NCI-H1930 (cell line): ENCODE measurements at places on chromosomes 2 and 18.

DNA sequence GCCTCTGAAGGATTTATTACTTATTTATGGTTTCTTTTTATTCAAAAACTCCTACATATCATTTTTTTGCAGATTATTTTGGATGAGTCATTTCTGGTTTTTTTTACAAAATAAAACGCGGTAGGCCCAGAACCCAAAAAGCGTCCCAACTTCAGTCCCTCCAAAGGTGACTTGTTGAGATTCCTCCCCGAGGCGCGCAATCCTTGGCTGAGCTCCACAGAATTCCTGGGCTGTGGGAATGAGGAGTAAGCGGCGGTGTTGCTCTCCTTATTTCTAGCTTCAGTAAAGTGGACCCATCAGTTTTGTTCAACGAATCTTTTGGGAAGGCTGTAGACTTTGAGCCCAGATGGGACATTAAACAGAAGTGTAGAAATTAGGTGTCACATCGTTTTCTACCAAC is 67.0 kb upstream of the RMP24 start:
- DNase-seq, result no peak

DNA sequence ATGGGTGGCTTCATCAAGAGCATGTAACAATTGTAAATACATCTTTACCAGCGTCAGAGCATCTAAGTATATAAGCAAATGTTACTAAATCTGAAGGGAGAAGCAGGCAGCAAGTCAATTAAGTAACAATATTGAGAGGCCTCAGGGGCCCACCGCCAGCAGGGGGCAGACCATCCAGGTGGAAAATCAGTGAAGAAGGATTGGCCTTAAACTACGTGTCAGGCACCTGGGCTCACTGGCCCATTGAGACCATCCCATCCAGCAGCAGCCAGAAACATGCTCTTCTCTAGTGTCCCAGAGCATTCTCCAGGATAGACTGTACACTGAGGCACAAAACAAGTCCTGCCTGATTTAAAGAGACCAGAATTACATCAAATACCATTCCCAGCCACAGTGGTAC is 96.2 kb upstream of the SNTG2 start:
- DNase-seq, result no peak

GRCh38 chr2:172861656-172862476 is 126.2 kb downstream of the RAPGEF4 start:
- no peak for DNase-seq

DNA sequence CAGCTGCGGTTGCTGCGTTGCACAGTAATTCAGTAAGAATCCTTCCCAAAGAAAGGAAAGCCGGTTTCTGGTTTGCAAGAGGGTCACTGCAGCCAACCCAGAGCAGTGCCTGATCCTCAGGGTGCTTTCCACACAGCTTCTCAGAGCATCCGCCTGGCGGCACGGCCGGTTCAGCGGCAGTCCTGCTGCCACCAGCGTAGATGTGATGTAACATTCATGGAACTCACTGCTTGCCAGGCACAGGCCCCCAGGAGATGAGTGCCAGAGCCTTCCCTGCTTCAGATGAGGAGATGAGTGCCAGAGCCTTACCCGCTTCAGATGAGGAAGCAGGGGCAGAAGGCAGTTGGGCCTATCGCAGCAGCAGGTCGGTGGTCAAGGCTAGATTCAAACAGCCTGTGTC is 230.2 kb downstream of the GBX2 start:
- DNase-seq, result no peak

DNA sequence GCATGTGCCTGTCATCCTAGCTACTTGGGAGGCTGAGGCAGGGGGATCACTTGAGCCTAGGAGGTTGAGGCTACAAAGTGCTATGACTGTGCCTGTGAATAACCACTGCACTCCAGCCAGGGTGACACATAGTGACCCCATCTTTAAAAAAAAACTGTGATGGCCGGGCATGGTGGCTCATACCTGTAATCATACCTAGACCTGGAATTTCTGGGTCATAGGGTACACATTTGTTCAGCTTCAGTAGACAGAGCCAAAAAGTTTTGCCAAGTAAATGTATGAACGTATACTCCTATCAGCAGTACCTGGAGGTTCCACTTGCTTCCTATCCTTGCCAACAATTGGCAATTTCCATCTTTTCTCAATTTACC is 6.4 kb upstream of the IGFBP2 start:
- no peak for DNase-seq

GRCh38 chr2:38244301-38244700 is 132.8 kb downstream of the ATL2 start:
- no peak for DNase-seq

DNA sequence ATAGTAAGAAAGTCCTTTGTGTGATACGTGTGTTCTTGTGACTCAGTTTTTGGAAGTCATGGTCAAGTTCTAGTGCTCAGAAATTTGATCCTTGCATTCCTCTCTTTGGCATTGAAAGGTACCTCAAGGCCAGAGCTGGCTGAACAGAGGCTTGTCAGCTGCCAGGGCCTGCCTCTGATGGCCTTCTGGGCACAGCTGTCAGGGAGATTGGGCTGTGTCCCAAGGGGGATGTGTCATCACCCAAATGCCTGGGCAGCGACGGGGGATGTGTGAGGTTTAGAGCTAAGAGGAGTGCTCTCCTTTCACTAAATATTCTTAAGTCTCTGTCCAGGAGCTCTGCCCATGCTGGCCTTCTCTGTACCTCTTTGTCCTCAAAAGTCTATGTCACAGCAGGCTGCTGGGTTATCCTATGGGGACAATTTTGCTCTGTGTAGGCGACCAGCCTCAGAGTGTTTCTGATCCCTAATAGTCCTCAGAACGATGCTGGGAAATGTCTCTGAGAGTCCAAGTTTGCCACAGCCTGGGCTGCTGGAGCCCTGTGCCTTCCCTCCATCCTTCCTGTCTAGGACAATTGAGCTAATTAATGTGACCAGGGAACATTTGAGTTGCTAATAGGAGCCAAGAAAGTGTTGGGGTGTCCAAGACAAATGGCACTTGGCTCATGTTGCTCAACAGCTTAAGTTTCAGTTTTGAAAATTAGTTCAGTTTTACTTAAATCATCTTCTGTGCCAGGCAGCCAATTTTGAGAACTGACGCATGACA is 115.4 kb upstream of the ZNF521 start:
- no peak for DNase-seq

DNA sequence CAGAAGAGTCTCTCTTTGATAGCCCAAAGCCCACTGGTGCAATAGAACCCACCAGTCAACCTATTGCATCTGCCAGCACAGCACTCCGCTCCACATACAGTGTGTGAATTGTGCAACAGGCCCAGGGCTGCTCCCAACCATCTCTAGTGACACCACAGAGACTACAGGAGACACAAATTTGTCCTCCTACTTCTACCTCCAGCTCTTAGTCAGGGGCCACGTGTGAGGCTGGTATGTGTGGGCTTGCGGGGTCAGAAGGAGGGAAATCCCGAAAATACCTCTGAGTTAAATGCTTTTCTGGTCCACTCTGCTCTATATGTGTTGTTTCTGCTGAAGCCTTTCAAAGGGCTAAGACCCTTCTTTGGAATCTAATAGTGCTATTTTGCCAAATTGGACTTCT is 18.0 kb downstream of the DGUOK start:
- no peak for DNase-seq

GRCh38 chr2:109322641-109323040 is 193.6 kb downstream of the SH3RF3 start:
- DNase-seq, result no peak

DNA sequence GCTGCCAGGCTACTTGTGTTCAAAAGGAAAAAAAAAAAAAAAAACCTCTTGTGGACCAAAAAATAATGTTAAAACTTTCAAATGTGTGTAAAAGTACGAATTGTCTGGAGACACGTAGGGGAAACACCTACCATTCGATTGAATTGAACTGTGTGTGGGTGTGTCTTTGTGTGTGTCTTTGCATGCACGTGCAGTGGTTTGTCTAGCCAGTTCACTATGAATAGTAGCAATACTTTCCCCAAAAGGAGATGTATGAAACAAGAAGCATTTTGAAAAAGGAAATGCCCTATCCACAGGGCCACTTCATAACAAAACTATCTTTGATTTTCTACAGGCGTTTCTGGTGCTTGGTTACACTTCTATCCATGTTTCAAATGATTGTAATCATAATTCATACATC is 186.8 kb downstream of the RPRM start:
- DNase-seq, result no peak

- no peak for DNase-seq
Observed at GRCh38 chr2:9226458-9227380, 20.1 kb downstream of the ASAP2 start.

DNA sequence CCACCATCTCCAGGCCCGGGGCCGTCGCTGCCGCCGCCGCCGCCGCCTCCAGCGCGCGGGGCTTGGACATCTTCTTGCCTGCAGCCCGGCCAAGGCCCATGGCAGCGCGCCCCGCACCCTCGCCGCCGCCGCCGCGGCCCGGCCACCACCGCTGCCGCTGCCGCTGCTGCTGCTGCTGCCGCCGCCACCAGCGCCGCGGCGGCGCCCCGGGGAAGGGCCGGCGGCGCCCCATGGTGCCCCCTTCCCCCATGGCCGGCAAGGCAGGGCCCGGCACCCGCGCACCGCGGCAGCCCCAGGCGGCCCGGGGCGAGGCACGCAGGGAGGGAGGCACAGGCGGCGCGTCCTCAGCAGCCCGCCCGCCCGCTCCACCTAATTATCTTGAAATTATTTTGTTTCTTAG is 3057.4 kb downstream of the RPIA start:
- no peak for DNase-seq

DNA sequence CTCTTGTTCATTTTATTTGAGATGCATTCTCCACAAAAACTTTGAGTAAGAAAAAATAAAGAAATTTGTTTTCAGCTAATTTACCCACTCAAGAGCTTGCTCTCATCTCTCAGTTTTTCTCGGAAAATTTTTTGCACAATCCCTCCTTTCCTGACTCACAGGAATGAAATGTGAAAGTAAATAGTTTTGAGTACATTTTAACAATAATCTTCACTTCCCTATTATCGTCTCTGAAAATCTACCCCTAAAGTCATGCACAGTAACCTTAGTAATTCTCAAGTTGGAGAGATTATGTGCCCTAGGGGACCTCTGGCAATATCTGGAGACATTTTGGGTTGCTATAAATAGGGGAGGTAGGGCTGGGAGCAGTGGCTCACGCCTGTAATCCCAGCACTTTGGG is 2.6 kb downstream of the CYB5A start:
- DNase-seq, result no peak
